ENCODE measurements at places on chromosomes 4 and X.

DNA sequence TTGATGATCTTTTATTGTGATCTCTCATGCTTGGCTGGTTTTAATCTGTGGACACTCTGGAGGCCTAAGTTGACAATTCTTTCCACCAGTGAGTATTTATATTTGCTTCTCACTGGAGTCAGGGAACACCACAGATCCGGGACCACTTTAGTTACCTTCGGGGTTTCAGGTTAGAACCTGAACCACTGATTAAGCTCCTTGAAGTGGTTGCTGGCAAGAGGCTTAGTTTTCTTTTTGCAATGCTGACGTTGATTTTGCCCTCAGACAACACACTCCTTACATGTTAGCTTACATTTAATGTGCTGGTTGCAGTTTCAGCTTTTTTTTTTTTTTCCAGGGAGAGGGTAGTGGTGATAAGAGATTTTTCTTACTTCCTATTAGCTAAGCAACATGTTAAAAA is 10.5 kb upstream of the ZNF330 start:
- no peak for DNase-seq

DNA sequence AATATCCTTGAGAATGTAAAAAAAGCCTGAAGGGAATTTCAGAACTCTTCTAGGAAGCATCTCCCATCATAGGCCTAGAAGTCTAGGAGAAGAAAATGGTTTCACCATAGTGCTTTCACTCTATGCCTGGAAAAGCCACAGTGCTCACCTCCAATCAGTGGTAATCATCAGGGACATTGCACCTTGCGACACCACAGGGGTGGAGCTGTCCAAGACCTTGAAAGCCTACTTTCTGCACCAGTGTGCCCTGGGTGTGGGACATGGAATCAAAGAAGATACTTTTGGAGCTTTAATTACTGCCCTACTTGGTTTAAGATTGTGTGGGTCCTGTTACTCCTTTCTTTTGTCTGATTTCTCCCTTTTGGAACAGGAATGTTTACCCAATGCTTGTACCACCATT is 146.8 kb upstream of the NDST4 start:
- no peak for DNase-seq

DNA sequence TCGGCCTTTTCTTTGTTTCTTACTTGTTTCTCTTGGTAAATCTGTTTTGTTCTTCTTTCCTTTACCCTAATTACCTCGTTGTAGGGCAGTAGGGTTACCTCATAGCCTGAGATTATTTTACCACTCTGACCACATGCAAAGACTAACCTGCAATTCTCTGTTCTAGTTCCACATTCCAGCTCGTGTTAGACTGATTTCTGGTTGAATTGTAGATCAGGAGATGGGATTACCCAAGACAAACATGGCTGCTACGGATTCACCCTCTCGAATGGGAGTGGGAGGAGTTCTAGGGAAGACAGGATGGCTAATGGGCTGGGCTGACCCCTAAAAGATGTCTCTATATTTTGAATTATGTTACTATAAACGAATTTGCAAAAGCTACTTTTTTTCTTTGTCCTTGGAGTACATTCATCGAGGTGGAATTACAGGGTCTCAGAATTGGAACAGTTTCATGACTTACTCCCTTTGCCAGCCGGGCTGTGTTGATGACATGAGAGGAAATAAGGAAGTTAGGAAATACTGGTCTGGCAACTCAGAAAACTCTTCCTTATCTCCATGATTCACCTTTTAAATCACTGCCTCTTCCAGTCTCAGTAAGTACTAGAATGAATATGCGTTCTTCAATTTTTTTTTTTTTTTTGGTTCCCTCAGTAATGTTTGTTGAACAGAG is 36.7 kb upstream of the FBXW7 start:
- DNase-seq = no peak

GRCh38 chr4:149409555-149409962 is 406.1 kb downstream of the IQCM start:
- no peak for DNase-seq

DNA sequence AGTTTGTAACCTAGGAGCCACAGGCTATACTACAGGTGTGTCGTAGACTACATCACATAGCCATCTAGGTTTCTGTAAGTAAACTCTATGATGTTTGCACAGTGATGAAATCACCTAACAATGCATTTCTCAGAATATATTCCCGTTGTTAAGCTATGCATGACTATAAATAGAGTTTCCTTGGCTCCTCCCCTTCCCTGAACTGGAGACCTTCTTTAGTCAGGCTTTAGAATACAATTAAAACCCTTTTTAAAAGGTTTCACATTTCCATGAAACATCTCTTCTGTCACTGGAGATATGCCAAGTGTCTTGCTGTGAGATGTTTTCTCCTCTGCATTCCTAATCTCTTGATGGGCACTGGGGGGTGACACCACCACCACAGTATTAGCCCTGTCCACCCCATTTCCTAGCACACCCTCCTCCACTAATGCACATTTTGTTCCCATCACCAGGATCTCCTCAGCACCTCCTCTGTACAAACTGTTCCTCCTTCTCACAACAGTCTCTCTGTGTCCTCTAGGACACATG is 334.6 kb upstream of the CPEB2 start:
- DNase-seq = no peak

GRCh38 chr4:77481856-77482255 is 123.8 kb upstream of the CXCL13 start:
- no peak for DNase-seq

GRCh38 chrX:149151805-149152757 is 353.0 kb downstream of the IDS start:
- DNase-seq = no peak

DNA sequence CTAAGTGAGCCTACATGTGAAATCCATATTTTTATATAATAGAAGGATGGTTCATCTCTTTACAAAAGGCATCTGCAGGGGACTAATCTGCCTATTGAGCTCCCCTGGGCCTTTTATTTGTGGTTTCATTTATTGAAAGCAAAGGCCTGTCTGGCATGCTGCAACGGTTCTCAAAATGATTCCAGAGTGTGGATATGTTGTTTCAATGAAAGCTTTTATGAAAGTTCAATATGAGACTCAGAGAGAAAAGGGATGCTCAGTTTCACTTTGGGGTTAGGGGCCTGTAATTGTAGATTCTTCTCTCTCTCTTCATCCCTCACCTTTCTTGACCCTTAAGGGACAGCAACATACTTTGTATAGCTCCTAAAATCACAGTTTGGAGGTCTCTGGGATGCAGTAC is 204.2 kb upstream of the CASK start:
- DNase-seq = no peak

DNA sequence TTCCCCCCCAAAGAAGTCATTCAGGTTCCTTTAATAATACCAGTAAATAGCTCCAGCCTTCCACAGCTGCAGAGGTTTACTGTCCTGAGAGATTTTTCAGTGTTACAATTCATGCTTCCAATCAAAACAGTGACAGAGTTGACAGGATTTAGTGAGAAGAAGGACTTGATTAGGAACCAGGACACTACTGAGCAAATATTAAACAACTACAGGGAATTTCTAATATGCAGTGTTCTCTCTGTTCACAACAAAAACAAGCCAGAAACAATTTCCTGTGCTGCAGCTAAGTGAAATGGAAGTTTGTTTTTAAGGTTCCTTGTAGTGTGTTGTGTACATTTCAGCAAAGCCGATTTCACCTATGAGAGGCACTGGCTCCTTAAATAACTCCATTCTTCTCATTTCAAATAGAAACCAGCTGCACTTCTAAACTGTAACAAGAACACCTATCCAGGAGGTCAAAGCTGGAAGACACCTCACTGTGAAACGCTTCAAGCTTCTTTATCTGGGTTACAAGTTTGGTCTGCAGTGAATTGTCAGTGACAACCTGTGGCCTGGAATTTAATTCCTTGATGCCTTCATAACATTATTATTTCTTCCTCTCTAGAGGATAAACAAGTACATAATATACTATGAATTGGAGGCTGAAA is 149.3 kb downstream of the RASL11B start:
- DNase-seq = no peak

- DNase-seq = no peak
These were observed 105.9 kb downstream of the DDX60 start for GRCh38 chr4:168212656-168213055.

DNA sequence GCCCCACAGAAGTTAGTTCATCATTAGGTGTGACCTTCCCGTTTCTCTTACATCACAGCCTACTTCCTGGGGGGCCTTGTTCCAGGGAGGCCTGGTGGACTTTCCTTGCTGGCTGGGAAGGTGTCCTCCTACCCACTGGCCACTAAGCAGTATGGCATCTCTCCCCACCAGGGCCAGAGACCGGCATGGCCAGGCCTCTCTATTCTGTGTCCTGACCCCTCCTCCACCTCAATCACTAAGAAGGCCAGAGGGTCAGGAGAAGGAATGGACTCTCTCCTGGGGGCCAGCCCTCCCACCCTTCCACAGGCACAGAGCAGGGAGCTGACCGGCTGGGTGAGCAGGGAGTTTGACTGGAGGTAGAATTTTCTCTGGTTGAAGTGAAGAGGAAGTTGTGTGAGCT is 81.9 kb downstream of the PJA1 start:
- no peak for DNase-seq

GRCh38 chr4:91267543-91267942 is 1036.2 kb upstream of the GRID2 start:
- no peak for DNase-seq

- DNase-seq = no peak
These were observed 2.4 kb downstream of the CNKSR2 start for GRCh38 chrX:21376636-21377035.

DNA sequence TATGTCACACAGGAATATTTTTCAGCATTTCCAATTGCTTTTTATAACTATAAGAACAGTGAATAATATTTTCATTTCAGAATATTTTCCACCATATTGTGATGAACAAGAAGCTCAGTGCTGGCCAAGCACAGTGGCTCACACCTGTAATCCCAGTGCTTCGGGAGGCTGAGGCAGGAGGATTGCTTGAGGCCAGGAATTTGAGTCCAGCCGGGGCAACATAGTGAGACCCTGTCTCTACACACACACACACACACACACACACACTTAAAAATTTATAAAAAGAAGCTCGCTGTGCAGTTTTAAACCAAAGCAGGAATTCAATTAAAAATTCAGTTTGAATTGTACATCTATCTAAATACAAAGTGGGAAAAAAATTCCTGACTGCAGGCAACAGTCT is 3.2 kb downstream of the ZFYVE28 start:
- no peak for DNase-seq

GRCh38 chrX:32524385-32524784 is 687.0 kb downstream of the DMD start:
- no peak for DNase-seq

GRCh38 chr4:158213466-158213865 is 3.2 kb downstream of the TMEM144 start:
- DNase-seq = no peak

DNA sequence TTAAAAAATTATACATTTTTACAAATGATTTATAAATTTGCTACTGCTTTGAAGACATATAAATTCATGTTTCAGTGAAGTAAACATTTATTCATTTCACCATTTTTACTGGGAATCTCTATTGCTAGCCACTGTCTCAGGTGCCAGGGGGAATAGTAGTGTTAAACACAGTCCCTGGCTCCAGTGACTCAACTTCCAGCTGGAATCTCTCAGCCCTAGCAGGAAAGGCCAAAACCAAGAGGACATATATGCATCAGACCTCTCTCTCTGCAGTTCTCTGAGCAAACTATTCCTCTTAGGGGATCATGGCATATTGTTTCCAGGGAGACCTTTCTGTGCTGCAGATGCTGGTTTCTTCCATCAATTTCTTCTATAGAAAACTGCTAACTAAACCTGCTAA is 1009.0 kb upstream of the LCORL start:
- DNase-seq = no peak

- DNase-seq = no peak
These were observed 62.3 kb downstream of the PPP2R2C start for GRCh38 chr4:6410068-6410467.

DNA sequence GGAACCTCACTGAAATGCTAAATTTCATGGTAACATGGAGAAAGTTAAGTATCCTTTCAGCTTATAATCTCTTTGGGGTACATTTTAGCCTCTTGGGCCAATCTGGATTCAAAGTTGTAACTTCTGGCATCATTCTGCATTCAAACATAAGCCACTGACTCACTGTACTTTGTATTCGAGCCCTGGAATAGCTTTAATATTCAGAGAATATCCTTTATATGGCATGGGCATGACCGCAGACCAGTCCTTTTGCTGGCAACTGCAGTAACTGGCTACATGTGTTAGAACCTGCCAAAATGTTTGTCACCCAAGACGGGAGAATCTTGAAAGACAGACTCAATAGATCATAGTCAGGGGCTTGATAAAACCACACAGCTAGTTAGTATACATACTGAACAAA is 3.3 kb downstream of the GASK1B start:
- no peak for DNase-seq

DNA sequence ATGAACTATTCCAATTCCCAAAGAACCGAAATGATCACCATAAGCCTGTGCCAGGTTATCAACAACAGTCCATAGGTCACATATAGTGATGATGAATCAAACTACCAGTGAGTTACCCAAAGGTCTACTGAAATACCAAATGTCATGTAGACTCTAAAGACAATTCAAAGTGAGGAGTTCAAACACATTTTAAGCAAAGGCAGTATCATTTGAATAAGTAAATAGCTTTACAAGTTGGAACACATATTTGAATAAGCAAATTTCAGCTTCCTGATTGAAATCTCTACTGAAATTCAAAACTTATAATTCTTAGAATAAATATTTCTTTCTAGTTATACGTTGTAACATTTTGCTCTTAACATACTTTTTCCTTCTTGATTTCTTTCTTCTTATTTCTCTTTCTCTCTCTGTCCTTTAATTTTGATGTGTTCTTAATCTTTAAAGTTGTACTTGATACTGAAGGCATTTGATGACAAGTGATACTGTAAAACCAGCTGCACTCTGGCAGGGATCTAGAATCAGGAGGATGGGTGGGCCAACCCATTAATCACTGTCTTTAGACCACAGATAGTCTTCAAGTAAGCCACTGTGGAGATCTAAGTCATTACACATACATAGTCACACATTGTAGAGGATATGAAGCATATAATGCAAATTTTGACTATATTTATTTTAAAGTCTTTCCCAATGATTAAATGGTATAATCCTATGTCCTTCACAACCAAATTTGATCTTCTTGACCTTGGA is 34.5 kb downstream of the GABRA4 start:
- DNase-seq = no peak
